Ureter (tissue), 1 donor: ENCODE measurements at places on chromosomes 12 and 14. TPM values are rescaled to one million over a fixed set of nuclear protein-coding genes. Genes with fewer than 3 reads are reported as not detected.

PLEK2 gene
- total RNA-seq: 21.7 TPM

KRT8 gene
- total RNA-seq: 815 TPM

TDRD9 gene
- 2.8 TPM for total RNA-seq

DNA sequence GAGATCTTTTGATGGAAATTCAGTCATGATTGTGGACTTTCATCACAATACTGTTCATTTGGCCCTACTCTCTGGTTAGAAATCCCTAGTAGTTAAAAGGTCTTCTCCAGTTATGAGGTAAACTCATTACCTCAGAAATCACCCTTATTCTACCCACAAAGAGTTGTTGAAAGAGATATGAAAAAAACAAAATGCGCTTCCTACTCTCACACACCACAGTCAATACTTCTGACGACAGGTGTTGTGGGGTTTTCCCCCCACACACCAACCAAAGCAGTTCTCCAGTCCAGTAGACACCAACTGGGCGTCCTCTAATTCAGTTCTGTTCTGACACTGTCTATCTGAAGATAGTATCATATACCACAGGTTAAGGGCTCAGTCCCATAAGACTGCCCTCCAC is 54.9 kb downstream of the TRMT5 start:
- no peak for DNase-seq

- peak; percentile 67 for DNase-seq
These were observed 51.4 kb downstream of the A2M start for GRCh38 chr12:9064201-9064814.
